Activated CD8-positive, alpha-beta memory T cell treated with anti-CD3 and anti-CD28 coated beads for 4 hours (primary cell): ENCODE measurements at places on chromosomes 13 and 19.

GRCh38 chr13:99374994-99375737, 68.0 kb upstream of the GPR183 start:
- no peak for DNase-seq

DNA sequence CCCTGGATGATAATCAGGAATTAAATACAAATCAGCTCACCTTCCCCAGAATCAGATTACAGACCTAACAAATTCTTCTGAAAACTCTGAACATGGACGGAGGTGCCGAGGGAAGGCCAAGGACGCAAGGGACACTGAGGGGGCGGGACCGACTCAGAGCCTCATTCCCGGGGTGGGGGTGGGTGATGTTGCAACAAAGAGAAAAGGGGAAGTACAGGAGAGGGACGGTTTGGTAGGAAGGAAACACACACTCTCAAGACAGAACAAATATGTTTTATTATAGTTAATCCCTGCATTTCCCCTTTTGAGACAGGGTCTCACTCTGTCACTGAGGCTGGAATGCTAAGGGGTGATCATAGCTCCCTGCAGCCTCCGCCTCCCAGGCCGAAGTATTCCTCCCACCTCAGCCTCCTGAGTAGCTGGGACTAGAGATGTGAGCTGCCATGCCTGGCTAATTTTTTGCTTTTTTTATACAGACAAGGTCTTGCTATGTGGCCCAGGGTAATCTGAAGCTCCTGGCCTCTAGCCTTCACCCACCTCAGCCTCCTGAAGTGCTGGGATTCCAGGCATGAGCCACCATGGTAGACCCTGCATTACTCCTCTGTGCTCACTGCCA, 786 bp upstream of the LILRA2 start:
- DNase-seq = no peak

DNA sequence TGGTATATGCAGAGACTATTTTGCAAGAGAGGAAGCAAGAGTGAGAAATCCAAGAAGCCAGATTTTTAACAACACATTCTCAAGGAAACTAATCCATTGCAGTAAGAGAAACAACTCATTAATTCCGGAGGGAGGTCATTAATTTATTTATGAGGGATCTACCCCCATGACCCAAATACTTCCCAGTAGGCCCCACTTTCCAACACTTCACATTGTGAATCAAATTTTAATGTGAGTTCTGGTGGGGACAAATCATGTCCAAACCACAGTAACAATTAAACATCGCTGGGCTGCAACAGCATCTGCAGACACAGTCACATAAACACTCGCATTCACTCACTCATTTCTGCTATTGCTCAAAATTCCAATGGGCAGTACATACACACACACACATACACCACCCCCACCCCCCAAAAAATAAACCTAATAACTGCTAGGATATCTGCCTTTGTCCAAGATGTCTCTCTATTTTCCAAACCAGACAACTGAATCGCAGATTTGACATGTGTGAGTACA, 1483.7 kb downstream of the PCDH9 start:
- DNase-seq = no peak

- DNase-seq = no peak
These were observed 951 bp upstream of the MTUS2 start for GRCh38 chr13:28819046-28819730.

- no peak for DNase-seq
These were observed 1256.6 kb upstream of the ATXN8OS start for GRCh38 chr13:68851026-68851425.
